Activated T-cell treated with anti-CD3 and anti-CD28 coated beads for 4 hours (primary cell): ENCODE measurements at places on chromosomes 2 and 18.

GRCh38 chr18:32386471-32386870 lies 84.2 kb downstream of the GAREM1 start:
- no peak for DNase-seq

GRCh38 chr2:108409768-108410167 lies 32.0 kb downstream of the SULT1C4 start:
- no peak for DNase-seq

DNA sequence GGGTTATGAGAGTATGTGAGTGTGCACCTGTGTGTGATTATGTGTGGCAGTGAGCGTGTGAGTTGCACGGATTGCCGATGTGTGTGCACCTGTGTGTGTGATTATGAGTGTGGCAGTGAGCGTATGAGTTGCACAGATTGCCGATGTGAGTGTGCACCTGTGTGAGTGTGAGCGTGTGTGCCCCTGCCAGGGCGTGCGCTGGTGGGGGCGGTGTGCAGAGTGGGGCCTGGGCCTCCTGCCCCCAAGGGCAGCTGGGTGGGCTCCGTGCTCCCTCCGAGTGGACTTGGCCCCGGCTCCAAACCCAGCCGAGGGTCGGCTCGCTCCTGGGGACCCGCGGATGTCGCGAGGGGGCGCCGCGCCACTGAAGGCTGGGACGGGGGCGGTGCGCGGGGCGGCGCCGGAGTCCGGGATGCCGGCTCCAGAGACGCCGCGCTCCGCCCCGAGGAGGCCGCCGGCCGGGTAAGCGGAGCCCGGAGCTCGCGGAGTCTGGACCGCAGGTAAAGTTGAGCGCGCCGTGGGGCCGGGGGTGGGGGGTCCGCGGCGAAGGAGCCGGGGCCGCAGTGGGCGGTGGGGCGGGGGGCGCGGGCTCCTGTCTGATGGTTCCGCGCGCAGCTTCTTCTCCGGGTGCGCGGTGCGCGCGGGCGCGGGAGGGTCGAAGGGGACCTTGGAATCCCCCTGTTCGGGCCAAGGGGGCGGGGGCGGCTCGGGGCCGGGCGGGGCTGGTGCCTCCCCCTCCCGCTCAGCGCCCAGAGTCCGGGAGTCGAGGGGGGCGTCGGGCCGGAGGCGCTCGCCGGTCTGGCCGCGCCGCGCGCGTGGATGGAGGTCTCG lies at the start of gene KCNG2:
Gene KCNG2, plus strand, starts transcription at position 421 of the 828 bp plus-strand sequence. CDS start 65,730 bp downstream, outside the sequence.
- no peak for DNase-seq

- no peak for DNase-seq
Observed at GRCh38 chr18:74773171-74773624, 175.5 kb downstream of the ZNF407 start.

- DNase-seq: no peak
Observed at GRCh38 chr18:46243095-46243494, 138.9 kb downstream of the HAUS1 start.

DNA sequence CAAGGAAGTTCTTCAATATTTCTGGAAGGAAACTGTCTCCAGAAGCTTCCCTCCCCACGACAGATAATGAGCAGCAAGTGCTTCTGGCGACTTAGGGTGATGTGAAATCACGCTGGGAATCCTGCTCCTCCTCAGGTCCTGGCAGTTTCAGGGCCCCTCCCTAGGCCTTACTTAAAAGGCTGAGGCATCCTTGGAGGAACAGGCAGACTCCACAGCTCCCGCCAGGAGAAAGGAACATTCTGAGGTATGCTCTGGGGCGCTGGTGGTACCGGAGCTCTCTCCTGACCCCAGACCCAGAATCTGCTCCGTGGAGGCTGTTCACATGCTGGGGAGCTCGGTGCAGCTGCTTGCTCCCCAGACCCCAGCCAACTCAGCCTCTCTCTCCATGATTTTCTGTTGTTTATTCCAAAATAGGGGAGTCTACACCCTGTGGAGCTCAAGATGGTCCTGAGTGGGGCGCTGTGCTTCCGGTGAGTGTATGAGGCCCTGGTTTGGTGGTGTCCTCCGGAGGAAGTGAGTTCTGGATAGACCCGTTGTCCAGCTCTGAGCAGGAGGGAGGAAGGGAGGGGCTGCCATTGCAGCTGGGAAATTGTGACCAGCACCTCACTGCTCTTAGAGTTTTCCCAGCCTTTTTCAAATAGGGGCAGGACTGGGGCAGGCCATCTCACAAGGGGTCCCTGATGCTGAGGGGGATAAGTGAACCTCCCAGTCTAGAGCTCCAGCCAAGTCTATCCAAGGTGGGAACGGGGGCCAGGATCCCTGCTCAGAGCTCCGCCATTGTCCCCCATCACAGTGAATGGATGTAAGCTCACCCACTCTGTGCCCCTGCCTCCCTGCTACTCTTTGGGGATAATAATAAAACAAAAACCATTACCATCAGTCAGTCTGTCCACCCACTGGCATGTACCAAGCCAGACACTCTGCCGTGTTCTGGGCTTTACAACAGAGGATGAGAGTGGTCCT lies at the start of gene IL36RN:
Gene IL36RN, plus strand, starts transcription at position 201 of the 963 bp plus-strand sequence. Its CDS starts 241 bp downstream, at position 442.
- no peak for DNase-seq

- DNase-seq: no peak
Observed at GRCh38 chr18:49212819-49213218, 247.6 kb downstream of the DYM start.

DNA sequence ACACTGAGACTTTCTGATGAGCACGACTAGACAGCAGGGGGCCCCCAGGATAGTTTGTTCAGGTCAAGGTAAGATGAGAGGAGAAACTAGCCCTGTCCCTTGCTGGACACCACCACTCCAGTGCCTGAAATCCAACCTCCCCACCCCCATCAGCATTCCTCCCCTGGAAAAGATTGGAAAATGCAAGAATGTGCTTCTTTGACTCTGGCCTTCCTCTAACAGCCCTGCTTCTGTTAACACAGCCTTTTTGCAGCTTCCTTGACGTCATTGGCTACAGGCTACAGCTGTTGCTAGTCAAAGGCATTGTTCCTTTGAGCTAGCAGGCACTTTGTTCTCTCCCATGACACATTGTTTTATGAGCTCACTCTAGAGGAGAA lies 20.1 kb upstream of the LTBP1 start:
- DNase-seq: no peak

DNA sequence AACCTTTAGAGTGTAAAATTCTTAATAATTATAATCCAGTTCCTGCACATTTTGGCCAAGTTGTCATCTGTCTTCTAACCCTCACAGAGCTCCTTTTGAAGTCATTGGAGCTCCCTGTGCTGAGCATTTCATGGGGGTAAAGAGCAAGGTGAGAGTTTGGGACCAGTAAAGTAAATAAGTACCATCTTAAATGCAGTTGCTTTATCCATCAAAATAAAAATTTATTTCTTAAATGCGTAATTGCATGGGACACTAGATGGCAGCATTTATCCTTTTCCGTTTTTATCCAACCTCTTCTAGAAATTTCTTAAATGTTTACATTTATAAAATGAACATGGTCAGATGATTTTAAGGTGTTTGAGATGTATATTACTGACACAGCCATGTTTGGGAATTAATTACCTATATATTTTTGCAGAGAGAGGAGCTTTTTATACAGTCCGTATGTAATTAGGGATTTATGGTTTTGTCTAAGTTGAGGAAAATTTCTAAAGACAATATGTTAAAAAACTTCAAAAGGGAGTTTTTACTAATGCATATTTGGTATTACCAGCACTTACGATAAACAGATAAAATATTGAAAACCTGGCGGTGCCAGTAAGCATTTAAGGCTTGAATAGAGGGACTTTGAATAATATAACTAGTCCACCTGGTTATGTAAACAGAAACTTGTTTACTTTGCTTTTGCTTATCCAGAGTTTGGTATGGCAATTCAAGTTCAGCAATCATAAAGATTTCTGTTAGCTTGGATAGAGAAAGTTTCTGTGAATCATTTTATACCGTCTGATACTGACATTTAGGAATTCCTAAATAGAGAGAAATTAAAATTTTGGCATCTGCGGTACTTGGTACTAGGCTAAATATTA lies 54.5 kb downstream of the ACSL3 start:
- no peak for DNase-seq

GRCh38 chr2:204628926-204629712 lies 83.8 kb downstream of the PARD3B start:
- DNase-seq: no peak

DNA sequence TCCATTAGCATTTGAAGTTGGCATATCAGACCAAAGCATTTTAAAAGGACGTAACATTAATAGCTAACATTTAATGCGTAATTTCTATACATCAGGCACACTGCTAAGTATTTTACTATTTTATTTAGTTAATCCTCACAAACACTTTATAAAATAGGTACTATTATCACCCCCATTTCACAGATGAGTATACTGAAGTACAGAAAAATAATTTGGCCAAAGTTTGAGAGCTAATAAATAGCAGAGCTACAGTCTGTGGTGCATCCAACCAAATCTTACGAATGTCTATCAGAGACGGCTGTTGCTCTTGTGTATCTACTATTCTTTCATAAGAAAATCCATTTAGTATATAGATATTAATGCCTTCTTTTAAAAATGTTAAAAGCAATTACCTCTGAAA lies 11.9 kb downstream of the TYW5 start:
- DNase-seq: no peak

- DNase-seq: no peak
Observed at GRCh38 chr2:72920318-72921087, 3.2 kb downstream of the EMX1 start.

DNA sequence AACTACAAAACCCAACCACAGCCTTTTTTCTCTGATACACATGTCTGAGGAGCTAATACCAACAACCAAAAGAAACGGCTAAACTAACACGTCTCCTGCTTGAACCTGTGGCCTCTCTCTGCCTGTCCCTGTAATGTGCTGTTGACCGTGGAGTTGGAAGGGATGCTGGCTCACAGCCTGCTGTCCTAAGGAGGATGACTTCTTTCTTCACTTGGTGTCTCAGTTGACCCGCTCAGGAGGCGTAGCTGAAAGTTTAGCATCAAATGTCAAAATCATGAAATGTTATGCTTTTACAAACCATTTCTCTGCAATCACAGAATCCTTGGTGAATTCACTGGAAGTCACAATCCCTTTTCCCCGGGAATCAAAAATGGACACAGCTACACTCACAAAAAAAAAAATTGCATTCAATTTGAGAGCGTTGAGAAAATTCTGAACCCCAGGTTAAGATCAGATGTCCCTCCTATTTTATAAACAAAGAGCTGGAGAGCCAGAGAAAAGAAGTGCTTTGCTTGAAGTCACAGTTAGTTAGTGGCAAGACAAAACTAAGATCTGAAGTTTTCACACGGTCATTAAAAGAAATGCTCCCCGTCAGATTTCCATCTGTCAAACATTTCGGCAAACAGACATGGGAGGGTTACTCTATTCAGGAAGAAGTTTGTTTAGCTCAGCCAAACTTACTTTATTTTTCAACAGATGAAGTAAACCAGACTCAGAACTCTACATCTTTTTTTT lies 74.3 kb downstream of the IRS1 start:
- DNase-seq: no peak

DNA sequence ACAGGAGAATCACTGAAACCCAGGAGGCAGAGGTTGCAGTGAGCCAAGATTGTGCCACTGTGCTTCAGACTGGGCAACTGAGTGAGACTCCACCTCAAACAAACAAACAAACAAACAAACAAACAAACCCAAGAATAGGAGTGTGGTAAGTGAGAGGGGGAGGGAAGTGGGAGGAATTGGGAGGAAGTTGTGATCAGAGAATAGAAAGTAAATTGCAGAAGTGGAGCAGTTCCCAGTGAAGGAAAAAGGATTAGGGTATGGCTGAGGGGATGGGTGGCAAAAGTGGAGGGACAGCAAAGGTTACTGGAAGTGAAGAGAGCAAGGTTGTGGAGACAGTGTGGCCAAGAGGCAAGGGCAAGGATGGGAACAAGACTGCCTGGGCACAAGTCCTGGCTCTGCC lies 41.1 kb upstream of the C1GALT1C1L start:
- no peak for DNase-seq

DNA sequence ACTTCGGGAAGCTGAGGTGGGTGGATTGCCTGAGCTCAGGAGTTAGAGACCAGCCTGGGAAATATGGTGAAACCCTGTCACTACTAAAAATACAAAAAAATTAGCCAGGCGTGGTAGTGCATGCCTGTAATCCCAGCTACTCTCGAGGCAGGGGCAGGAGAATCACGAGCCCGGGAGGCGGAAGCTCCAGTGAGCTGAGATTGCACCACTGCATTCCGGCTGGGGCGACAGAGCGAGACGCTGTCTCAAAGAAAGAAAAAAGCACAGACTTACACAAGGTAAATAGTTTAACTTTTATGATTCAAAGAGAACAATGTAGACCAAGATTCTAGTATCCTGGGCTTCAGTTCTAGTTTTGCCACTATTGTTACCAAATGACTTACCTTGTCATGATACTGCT lies 37.4 kb downstream of the NCKAP1 start:
- DNase-seq: no peak

DNA sequence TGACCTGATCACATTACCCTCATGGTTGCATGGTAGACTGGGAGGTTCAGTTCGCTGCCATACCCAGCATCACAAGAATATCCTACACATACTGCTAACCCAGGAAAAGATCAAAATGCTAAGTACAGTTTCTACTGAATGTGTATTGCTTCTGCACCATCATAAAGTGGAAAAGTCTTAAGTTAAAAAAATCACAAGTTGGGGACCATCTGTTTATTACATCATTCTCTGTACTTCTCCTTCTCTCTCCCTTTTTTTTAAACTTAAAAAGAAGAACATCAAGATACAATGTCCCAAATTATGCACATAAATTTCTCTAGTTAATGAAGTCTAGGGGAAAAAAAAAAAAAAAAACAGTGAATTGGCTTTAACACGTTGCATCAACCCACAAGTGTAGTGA lies 43.3 kb downstream of the NBAS start:
- DNase-seq: no peak

- DNase-seq: no peak
Observed at GRCh38 chr2:43839776-43840564, 1.2 kb downstream of the ABCG8 start.

- DNase-seq: no peak
Observed at GRCh38 chr2:175356901-175357300, 175.4 kb upstream of the ATP5MC3 start.

- no peak for DNase-seq
Observed at GRCh38 chr2:75139171-75139570, 60.1 kb downstream of the TACR1 start.

- DNase-seq: no peak
Observed at GRCh38 chr2:12928197-12928774, 211.6 kb downstream of the TRIB2 start.

- no peak for DNase-seq
Observed at GRCh38 chr2:162934191-162934590, 95.6 kb upstream of the KCNH7 start.

GRCh38 chr2:72673279-72673678 lies 152.6 kb downstream of the EXOC6B start:
- DNase-seq: no peak
